A172 (cell line): ENCODE measurements at places on chromosomes 3 and 15.

GRCh38 chr15:49715211-49715610 is 94.4 kb downstream of the DTWD1 start:
- DNase-seq: no peak

DNA sequence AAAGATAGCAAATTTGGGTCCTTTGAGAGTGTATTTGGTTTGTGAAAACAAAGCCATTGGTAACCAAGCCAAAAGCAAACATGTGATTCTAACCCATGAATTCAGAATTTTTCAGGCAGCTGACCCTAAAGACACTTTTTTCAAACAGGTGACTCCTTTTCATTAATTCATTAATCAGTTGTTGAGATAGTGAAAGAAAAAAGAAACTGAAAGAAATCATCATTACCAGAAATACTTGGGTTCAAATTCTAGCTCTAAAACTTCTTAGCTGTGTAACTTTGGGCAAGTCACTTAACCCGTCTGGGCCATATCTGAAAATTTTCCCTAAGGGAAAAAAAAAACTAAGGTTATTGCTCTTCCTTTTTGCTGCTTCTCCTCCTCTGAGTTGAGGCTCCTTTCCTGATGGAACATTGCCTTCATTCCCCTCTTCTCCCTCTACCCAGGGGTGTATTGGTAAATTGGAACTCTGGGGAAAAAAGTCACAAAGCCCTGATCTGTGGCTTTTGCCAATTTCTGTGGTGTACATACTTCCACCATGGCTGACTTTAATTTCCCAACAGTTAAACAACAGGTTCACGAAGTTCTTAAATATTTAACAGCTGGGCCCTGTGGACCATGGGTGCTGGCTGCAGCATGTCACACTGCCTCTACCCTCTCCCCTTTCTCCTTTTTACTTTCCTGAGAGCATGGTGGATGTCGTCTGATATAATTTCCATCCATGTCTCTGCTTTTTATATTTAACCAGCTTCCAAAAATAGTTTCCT is 120.3 kb downstream of the ASB7 start:
- no peak for DNase-seq

DNA sequence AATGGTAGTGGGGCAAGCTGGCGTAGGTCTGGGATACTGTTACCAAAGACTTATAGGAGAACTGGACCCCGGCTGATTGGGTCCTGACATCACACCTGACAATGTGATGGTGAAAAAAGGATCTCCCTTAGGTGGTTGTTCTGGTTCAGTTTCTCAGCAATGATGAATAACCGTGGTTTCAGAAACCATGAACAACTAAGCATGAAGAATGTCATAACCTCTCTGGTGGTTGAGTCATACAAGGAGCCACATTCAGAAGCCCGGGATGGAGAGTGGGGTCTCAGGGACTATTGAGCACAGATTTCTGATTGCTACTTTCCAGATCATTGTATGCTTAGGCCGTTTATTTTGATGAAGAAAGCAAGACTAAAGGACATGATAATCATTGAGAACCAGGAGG is 17.4 kb downstream of the GPR160 start:
- peak; percentile 37 for DNase-seq

- DNase-seq: peak; percentile 66
Measured at GRCh38 chr3:98994128-98994762, 92.8 kb upstream of the DCBLD2 start.

DNA sequence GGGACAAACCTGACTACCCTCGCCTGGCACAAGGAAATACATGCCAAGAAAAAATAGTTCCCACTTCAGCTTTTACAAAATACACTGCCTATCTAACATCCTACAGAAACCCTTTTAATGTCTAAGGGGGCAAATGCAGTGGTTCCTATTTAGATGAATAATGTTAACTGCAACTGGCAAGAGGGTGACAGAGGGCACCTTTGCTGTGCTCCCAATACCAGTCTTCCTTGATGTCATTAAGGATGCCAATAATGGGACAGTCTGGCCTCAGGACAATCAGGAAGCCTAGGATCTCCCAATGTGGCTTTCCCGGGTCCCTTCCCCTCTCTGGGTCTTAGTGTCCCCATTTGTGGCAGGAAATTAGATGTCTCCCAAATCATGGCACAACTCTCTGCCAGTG is 13.9 kb downstream of the CSRNP1 start:
- no peak for DNase-seq

- peak; percentile 40 for DNase-seq
Measured at GRCh38 chr3:72907731-72908620, 20.1 kb downstream of the GXYLT2 start.

GRCh38 chr3:145219355-145220235 is 941.4 kb downstream of the PLOD2 start:
- DNase-seq: no peak

- no peak for DNase-seq
Measured at GRCh38 chr3:124383051-124383450, 347.2 kb upstream of the UMPS start.

GRCh38 chr3:89697321-89697916 is 590.0 kb downstream of the EPHA3 start:
- DNase-seq: no peak
